ENCODE measurements at places on chromosomes 11 and 22.
A peak's percentile ranks its signal among the peaks of the same experiment; 100 is the strongest.

DNA sequence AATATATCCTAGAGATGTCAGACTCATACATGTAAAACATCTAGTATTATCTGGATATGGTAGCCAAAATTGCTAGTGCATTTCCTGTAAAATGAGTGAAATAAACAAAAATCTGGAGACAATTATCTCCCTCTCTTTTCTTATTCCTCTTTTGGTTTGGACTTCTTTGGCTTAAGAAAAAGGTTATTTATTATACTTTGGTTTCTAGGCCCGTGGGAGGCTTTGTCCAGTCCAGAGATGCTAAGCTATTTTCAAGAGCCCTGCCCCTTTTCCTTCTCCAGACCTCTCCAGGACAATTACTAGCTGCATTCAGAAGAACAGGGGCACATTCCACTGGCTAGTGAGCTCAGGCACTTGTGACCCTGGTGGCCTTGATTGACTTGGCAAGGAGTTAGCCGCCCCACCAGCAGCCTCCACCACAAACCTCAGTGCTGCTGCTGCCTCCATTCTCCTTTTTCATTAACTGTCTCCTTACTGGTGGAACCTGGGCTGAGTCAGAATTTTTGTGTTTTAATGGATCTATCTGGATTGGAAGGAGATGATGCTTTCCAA, 747.3 kb upstream of the TENM4 start:
- no peak for DNase-seq

GRCh38 chr11:128892866-128893565, 1.9 kb downstream of the KCNJ5 start:
- no peak for DNase-seq

GRCh38 chr11:115625502-115625901, 121.3 kb upstream of the CADM1 start:
- DNase-seq: no peak

DNA sequence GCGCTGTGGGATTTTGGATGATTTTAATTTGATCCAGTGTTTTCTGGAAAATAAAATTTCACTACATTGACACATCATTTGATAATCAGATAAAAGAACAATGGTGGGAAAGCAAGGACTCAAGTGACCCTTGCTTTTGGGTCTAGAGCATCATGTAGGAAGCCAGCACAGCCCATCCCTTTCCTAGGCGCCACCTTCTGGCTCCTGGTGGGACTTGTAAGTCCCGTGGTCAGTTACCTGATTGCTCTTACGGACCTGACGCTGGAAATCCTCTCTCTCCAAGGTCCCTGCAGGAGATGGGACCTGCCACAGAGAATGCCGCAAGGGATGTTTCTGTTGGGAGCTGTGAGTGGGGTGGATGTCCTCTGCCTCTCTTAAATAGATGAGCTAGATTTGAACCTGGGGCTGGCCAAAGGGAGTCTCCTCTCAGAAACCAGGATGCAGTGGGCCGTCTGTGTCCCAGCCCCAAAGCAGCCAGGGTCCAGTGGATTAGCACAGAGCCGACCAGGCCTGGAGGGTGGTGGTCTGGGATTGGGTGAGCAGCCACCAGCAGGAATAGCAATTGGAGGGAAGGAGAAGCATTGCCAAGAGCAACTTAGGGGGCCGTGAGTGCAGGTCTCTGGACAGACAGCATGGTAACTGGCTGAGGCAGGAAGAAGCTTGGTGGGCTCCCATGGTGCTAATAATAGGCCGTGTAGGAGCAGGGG, 21.7 kb downstream of the TIMP3 start:
- peak; percentile 64 for DNase-seq

DNA sequence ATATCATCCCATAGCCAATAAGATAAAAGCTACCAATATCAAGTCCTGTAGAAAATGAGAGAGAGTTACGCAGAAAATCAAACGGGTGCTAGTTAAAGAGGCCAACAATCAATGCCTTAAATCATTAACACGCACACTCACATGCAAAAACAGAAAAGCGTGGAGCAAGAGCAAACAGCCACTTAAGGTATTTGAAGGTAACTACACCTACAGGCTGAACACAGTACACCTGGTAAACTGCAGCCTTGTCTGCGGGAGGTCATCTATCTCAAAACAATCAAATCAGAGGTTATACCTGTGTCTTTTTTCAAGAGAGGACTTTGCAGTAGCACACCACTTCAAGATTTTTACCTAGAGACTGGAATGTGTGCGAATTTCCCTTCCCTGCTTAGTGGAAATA, 23.6 kb downstream of the SLC35F2 start:
- DNase-seq: no peak

DNA sequence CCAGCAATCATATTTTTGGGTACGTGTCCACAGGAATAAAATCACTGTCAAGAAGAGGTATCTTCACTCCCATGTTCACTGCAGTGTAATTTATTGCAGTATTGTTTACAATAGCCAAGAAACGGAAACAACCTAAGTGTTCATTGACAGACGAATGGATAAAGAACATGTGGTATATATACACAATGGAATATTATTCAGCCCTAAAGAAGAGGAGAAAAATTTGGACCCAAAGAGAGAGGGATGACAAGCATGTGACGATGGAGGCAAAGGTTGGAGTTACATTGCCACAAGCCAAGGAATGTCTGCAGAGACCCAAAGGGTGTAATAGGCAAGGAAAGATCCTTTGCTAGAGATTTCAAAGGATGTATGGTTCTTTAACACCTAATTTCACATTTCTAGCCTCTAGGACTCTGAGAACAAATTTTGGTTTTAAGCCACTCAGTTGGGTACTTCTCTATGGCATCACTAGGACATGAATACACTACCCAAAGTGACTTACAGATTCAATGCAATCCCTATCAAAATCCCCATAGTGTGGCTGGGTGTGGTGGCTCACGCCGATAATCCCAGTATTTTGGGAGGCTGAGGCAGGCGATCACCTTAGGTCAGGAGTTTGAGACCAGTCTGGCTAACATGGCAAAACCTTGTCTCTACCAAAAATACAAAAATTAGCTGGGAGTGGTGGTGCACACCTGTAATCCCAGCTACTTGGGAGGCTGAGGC, 31.1 kb upstream of the TOP3B start:
- no peak for DNase-seq

- DNase-seq: no peak
These were observed 6.0 kb downstream of the CPT1A start for GRCh38 chr11:68835749-68836148.

DNA sequence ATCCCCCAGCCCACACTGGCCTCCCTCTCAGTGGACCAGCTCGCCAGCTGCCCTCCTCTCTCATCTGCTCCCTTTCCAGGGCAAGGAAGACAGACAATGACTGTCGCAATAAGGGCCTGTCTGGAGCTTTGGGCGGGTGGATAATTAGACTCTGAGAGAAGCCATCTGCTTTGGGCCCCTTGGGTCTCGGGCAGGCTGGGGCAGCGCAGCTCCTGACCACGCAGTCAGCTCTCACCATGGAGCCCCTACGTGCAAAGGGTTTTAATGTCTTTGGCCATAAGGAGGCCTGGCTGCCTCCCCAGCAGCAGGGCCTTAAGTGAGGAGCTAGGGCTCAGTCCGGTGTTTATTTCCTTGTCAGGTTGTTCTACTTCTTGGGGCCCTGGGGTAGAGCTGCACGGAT, 153.9 kb downstream of the CHST1 start:
- DNase-seq: no peak

DNA sequence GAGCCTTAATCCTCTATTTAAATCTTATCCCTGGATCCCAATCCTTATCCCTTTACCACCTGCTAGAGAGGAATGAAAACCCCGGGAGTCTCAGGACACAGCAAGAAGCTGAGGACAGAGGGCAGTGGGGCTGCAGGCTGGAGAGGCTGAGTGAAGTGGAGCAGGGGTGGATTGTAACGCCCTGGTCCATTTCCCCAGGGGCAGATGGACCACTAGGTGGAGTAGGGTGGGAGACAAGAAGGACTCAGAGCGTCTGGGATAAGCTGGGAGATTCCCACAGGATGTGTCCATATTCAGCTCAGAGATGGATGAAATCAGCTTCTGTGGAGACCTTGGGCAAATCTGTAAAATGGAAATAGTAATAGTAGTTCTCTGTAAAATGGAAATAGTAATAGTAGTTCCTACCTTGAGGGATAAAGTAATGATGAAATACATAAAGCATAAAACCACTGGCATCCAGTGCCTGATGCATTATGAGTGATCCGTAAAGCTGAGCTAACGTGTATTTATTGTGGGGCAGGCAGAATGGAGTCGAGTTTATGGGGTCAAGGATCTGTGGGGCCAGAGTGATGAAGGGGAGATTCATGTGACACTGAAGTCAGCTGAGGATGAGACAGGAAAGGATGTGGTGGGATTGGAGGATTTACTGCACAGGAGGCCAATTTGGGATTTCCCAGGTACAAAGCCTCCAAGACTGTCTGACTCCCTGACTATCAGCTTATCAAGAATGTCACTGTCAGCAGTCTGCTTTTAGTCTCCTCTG, 1.9 kb upstream of the ROBO4 start:
- DNase-seq: no peak

DNA sequence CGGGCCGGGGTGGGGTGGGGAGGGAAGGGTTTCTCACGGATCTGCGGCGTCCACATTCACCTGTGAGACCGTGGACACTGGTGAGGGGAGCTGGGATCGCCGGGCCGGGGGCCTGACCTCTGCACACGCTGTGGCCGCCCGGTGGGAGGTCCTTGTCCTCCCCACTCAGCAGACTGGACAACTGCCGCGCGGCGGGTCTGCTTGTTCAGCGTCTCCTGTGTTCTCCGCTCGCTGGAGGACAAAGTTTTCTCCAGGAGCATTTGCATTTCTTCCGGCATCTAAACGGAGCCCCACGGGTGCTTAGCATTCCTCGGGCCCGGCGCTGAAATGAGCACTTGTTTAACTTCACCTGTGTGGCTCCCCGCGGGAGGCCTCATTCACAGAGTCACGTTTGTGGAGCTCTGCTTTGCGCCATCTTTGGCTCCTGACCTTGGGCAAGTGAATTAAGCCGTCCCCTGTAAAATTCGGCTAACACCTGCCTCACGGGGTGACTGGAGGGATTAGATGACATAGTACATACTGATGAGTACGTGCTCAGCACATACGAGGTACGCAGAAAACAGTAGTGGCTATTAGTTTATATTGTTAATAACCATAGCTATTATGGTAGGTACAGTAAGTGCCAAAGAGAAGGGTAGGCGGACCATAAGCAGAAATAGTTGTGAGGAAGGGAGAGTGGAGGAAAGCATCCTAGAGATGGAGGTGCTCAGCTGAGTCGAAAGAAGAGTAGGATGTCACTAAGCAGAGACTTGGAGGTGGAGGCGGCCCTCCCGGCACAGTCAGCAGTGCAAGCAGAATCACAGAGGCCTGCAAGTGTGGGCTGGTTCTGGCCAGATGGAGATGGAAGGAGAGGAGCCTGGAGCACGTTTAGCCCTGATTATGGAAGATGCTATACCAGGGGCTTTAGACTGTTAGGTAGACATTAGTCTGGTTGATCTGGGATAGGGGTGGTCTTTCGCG, 885 bp downstream of the TRMU start:
- no peak for DNase-seq

GRCh38 chr11:128625326-128625725, 38.0 kb upstream of the ETS1 start:
- no peak for DNase-seq

DNA sequence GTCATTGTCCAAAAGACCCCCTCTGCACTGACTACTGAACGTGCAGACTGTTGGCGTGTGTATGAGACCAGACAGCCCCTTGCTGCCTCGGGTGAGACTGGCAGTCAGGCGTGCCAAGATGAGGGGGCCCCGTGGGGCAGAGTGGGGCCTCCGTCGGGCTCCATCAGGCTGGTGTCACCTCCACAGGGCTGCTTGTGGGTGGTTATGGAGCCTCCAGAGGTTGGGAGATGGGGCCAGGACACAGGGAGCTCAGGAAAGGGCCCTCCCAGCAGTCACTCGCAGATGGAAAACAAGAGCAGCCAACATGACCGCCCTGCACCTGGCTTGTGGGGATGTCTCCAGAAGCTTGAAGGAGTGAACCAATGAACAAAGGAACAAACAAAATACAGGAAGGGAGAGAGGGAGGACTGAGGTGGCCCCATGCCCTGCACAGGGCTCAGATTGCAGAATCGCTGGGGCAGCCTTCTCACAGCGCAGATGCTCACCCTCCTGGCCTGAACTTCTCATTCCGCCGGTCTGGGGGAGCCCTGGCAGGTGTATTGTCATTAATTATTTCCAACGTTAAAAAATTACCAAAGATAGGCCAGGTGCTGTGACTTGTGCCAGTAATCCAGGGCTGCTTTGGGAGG, 5.5 kb upstream of the PHLDA2 start:
- DNase-seq: no peak

- no peak for DNase-seq
These were observed 26.1 kb upstream of the CHRM4 start for GRCh38 chr11:46417711-46418110.

DNA sequence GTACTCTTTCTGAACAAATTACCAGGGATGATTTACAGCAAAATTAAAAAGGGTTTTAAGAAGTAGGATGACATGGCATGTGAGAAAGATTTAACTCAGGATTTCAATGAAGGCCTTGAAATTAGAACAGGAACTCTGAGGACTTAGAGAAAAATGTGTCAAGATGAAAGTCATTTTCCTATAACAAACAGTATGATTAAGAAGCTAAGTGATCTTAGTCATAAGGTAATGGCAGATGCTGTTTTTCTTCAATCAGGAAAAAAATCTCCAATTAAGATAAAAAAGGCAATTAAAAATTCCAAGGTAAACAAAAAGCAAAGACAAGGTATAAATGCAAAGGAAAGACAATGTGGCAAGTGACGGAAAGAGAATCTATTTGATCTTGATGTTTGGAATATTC, 73.5 kb downstream of the GAB2 start:
- no peak for DNase-seq

DNA sequence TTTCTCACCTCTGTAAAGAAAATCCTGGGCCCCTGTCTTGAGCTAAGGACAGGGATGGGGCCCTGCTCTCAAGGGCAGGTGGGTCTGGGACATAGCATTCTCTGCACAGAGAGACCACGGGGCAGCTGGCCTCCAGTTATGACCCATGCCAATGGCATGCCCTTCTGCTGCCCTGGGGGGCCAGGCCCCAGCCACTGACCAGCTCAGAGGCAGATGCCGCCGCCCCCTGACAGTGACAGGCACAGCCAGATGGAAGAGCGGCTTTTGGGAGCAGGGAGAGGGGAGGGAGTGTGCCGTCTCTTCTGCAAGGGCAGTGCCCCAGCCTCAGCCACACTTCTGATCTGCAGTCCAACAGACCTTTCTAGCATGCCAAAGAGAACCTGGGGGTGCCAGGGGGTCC, 114.8 kb upstream of the NAV2 start:
- no peak for DNase-seq

DNA sequence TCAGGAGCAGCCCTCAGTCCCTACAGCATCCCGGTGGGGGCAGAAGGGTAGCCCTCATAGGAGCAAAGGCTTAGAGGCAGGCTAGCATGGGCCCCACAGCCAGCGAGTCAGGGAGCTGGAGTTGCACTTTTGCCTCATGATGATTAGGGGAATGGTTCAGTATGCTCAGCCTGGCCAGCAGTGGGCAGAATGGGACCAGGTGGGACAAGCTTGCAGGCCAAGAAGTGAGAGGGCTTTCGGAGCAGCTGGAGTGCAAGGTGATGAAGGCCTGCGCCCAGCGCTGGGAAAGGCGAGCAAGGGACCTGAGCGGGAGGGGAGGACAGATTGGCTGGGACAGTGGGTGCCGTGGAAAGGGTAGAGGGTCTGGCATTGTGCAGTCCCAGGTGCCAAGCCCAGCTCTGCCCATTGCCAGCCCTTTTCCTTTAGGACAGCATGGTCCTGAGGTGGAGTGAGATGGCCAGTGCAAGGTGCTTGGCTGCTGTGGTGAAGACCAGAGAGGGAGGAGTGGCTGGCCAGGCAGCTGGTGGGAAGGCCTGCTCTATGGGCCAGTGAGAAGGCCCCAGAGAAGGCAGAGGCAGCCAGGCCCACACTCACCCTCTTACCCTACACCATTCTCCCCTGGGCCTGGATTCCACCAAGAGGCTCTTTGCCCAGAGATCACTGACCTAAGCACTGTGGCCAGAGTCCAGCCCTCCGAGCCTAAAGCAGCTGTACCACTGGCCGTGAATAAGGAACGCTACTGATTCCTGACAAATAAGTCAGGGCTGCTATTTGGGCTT, 47.9 kb upstream of the SUSD2 start:
- DNase-seq: no peak
